ENCODE measurements at places on chromosomes 1 and 21.

- no peak for DNase-seq
These were observed 55.5 kb downstream of the TRIM11 start for GRCh38 chr1:228350831-228351781.

- DNase-seq, result no peak
These were observed 29.4 kb downstream of the VAV3 start for GRCh38 chr1:107935396-107936064.

- peak; percentile 2 for DNase-seq
These were observed 28.4 kb downstream of the ACP6 start for GRCh38 chr1:147641695-147642592.

GRCh38 chr1:11492235-11492634, 13.3 kb downstream of the DISP3 start:
- no peak for DNase-seq

GRCh38 chr1:233005156-233005555, 54.7 kb downstream of the NTPCR start:
- no peak for DNase-seq

- DNase-seq, result no peak
These were observed 9.1 kb upstream of the CREG1 start for GRCh38 chr1:167562702-167563101.

- DNase-seq, result no peak
These were observed 14.9 kb upstream of the CD55 start for GRCh38 chr1:207306603-207307002.

DNA sequence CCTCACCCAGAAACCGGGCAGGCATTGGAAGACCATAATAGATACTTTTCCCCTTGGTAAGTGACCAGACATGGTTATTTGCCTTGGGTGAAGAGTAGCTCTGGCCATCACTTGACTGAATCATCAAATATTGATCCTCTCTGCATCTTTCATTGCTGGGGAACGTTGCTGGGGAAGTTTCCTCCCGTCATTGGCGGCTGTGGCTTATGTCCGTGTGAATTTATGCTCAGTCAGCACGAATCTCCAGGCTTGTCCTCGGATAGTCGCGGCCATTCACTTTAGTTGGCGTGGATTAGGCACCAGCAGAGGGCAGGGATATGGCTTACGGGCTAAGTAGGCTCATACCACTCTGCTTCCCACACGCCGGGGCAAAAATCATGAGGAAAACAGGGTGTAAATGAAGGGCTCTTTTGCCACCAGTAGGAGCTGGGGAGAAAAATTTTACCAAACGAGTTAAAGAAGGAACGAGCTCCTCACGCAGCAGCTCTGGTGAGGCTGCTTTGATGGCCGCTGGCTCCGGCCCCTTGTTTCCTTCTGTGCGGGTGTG, 473.4 kb downstream of the CAMTA1 start:
- no peak for DNase-seq

GRCh38 chr21:44987886-44988606, 48.2 kb downstream of the SLX9 start:
- no peak for DNase-seq

- no peak for DNase-seq
These were observed 2.2 kb downstream of the TTC3 start for GRCh38 chr21:37075214-37075770.

GRCh38 chr1:33381977-33382376, 48.9 kb downstream of the PHC2 start:
- no peak for DNase-seq

DNA sequence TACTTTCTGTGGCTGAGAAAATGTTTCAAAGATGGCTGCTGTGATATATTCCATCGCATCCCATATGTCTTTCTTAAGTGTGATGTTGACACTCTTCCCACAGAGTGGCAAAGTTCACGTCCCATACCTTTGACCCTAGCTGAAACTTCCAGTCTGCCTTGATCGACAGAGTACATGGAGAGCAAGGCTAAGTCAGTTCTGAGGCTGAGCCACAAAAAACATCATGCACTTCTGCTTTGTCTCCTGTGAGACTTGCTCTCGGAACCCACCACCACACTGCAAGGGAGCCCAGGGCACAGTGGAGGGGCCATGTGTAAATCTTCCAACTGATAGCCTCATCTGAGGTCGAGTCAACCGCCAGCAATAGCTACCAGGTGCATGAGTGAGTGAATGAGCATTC, 431.9 kb upstream of the RUNX1 start:
- DNase-seq, result no peak

Data from skin of body (tissue), 3 donors.